PC-3 (cell line): ENCODE measurements at places on chromosomes 11 and 22. TPM values are rescaled to one million over a fixed set of nuclear protein-coding genes. Genes with fewer than 3 reads are reported as not detected.

The MYOD1 gene
- not detected in 2 replicates for total RNA-seq

- no peak overlapping the region for H3K27ac ChIP-seq
- no peaks in the 10 kb centered on the region for H3K4me1 ChIP-seq
Measured at GRCh38 chr22:32202539-32203180, 2.2 kb downstream of the RFPL2 start.

DNA sequence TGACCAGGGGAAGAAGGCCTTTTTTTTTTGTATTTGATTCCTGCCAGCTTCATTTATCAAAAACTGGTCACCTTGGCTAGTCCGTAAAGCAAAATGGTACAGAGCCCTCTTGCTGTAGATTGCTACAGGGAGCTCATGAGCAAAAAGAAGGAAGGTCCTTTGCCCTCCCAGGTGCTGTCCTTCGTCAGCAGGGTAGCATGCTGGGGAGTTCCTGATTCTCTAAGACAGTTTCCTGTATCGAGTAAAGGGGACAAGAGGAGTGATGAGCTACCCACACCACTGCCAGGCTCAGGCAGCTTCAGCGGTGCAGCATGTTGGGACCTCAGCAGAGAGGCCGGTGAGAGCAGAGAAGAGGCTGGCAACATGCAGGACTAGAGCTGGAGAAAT is 67.8 kb upstream of the CSNK2A3 start:
- peaks cover 31% of the 10 kb centered on the region for H3K4me1 ChIP-seq
- no peak overlapping the region for H3K4me3 ChIP-seq
- no peak overlapping the region for H3K27ac ChIP-seq

GRCh38 chr11:124717786-124718651 is 21.7 kb upstream of the NRGN start:
- H3K36me3 ChIP-seq = no peaks in the 10 kb centered on the region
- DNase-seq = peak; percentile 52
- peaks cover 3% of the 10 kb centered on the region; the same call in 1 of the 2 replicates for H3K27me3 ChIP-seq
- H3K4me3 ChIP-seq = peak overlapping the region; percentile 72
- H3K4me1 ChIP-seq = peaks cover 9% of the 10 kb centered on the region

- no peak overlapping the region for H3K27ac ChIP-seq
- H3K4me3 ChIP-seq = no peak overlapping the region
- H3K4me1 ChIP-seq = peaks cover 10% of the 10 kb centered on the region
- H3K27me3 ChIP-seq = no peaks in the 10 kb centered on the region
Measured at GRCh38 chr11:3914805-3915204, 59.3 kb downstream of the STIM1 start.

DNA sequence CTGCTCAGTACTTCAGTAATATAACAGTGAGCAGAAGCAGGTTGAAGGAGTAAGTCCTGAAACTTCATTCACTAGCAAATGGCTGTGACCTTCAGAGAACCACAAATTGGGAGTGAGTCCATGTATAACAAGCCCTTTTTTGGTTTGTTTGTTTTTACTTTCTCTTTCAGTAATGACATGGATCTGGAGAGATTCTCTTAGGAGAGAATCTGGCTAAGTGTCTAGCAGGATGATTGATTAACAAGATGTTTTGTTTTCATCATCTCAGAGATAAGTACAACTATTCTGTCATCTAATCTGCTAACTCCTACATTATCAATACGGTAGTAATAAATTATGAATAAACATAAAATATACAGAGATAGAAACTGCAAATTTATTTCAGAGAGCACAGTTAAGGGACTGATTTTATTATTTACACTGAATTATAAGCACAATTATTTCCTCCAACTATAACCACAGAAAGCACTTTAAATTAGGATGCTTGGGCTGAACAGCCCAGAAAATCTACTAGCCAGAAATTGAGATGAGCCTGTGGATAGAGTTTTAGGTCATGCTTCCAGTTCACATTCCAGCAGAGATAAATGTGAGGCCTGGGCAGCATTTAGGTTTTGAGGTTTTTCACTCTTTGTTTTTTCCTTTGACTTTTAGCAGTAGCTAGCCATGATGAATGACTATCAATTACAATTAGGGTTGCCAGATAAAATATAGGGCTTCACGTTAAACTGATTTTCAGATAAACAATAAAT is 429.3 kb upstream of the FAT3 start:
- H3K27me3 ChIP-seq = no peaks in the 10 kb centered on the region
- H3K27ac ChIP-seq = no peak overlapping the region
- H3K36me3 ChIP-seq = no peaks in the 10 kb centered on the region

- H3K4me1 ChIP-seq = no peaks in the 10 kb centered on the region
- no peak overlapping the region for H3K27ac ChIP-seq
- no peaks in the 10 kb centered on the region for H3K36me3 ChIP-seq
- H3K27me3 ChIP-seq = peaks cover 44% of the 10 kb centered on the region
- no peak overlapping the region for H3K4me3 ChIP-seq
Measured at GRCh38 chr11:126782810-126783209, 217.8 kb downstream of the KIRREL3 start.

DNA sequence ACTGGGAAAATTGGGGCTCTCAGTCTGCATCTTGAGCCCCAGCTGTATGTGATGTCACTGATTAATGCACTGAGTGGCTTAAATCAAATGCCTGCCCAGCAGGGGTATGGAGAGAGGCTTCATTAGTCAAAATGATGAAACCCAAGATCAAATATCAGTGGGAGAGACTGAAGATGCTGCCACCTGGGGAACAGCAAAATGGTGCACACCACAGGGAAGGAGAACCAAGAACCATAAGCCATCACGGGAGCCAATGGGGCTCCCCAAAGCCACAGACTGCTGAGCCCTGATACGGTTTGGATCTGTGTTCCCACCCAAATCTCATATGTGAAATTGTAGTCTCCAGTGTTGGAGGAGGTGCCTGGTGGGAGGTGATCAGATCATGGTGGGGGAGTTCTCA is 85.6 kb downstream of the CTTN start:
- no peak for DNase-seq
- no peaks in the 10 kb centered on the region for H3K36me3 ChIP-seq
